ENCODE measurements at places on chromosomes 4 and X.

DNA sequence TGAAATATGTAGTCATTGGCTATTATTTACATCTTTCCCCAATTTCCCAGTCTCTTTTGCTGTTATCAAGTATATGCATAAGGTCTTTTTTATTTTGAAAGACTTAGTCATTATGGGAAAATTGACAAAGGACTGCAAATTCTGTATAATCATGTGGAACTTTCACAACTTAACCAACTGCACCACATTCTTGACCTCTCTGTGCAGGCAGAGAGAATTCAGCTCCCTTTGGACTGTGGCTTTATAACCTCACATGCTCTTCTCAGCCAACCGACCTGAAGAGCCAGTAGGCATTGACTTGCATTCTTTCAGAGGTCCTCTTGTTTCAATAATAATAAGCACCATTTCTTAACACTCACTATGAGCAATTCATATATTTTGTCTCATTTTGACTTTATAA lies 66.9 kb downstream of the ANXA3 start:
- no peak for DNase-seq
- H3K36me3 ChIP-seq, result no peaks in the 10 kb centered on the region
- H3K27ac ChIP-seq, result no peak overlapping the region

- H3K4me3 ChIP-seq, result no peak overlapping the region
- no peaks in the 10 kb centered on the region for H3K36me3 ChIP-seq
- no peak overlapping the region for H3K27ac ChIP-seq
- no peaks in the 10 kb centered on the region for H3K4me1 ChIP-seq
These were observed 103.8 kb downstream of the TBC1D19 start for GRCh38 chr4:26687728-26688127.

DNA sequence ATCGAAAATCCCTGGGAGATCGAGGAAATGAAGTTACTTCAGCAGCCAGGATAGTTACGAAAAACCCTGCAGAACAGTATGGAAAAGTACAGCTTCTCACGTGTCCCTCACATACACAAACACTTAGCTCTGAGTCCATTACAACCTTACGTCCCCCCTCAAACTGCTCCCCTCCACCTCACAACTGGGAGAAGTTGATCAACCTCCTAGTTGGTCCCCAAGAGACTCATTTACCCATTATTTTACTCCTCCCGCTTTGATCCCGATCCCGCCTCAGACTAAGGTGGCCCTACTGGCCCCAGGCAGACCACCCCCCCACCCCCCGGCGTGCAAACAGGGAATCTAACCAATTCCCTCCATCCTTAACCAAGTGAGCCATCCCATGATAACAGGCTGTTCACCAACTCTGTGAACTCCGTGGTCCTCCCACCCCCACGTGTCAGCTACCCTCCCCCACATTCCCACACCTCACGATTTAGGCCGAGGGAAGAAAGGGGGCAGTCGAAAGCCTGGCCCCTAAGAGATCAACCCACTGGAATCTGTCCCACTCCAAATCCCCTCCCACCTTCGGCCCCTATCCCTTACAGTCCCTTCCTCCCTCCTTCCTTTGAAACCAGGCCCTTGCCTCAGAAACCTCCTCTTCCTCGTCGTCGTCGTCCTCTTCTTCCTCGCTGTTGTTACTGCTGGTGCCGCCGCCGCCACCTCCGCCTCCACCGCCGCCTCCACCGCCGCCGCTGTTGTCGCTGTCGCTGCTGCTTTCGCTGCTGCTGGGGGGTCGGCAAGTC lies 755 bp downstream of the ANKRD17 start:
- H3K36me3 ChIP-seq, result no peaks in the 10 kb centered on the region
- H3K27me3 ChIP-seq, result no peaks in the 10 kb centered on the region
- H3K4me1 ChIP-seq, result no peaks in the 10 kb centered on the region
- H3K4me3 ChIP-seq, result peak overlapping the region; percentile 62
- peak; percentile 31 for DNase-seq

- H3K27ac ChIP-seq, result no peak overlapping the region
- H3K27me3 ChIP-seq, result no peaks in the 10 kb centered on the region
- no peaks in the 10 kb centered on the region for H3K4me1 ChIP-seq
These were observed 46.6 kb upstream of the MAMLD1 start for GRCh38 chrX:150316564-150316963.

- H3K4me1 ChIP-seq, result no peaks in the 10 kb centered on the region
- no peak overlapping the region for H3K27ac ChIP-seq
- H3K4me3 ChIP-seq, result no peak overlapping the region
These were observed 84.5 kb downstream of the GATB start for GRCh38 chr4:151676301-151676700.

DNA sequence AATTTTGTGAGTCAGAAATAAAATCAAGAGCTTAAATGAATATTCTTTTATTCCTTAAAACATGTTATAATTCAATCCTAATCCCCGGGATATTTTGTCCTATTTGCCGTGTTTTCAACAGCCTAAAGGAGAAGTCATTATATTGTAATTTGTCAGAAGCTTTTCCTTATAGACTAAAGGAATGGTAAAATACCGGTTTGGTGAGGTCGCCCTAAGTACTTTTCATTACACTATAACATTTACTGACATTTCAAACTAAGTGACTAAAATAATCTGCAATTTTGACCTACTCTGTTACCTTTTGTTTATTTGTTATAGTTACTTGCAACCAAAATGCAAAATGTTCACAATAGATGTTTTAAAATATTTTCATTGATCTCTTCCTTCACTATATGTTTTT lies 8.8 kb downstream of the DCLK2 start:
- H3K4me1 ChIP-seq, result no peaks in the 10 kb centered on the region
- no peak for DNase-seq
- no peak overlapping the region for H3K4me3 ChIP-seq
- no peak overlapping the region for H3K27ac ChIP-seq

DNA sequence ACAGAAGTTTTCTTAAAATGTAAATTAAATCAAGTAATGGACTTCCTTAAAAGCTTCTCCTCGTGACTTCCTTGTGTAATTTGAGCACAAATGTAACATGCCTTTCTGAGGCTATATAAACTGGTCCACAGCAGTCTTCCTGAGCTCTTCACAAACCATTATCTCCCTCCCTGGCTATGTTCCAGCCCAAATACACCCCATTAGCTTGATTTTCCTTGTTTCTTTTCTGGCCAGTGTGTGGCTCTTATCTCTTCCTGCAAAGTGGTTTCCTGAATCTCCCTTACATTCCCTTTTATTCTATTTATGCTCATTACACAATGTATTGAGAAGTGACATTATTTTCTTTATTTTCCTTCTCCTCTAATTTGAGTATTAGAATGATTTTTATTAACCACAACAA lies 1085.3 kb upstream of the PCDH10 start:
- no peaks in the 10 kb centered on the region for H3K4me1 ChIP-seq
- no peaks in the 10 kb centered on the region for H3K27me3 ChIP-seq
- no peak for DNase-seq
- no peak overlapping the region for H3K4me3 ChIP-seq
- H3K27ac ChIP-seq, result no peak overlapping the region

DNA sequence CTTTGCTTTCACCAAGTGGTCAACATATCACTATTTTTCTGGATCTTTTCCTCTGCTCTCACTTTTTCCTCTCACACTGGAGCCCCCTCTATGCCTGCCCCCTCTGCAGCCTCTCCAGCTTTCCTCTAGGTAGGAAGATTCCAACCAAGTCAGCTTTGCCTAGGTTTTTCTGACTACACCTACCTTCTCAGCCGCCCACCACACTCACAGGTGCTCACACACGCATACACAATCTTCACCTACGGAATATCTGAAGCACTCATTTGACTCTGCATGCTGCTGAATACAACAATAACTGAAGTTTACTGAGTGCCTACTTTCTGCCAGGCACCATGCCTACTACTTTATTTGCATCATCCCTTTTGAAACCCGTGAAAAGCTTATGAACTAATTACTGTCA lies 328.0 kb downstream of the PPP3CA start:
- no peak overlapping the region for H3K27ac ChIP-seq
- H3K27me3 ChIP-seq, result no peaks in the 10 kb centered on the region
- H3K4me3 ChIP-seq, result no peak overlapping the region
- no peaks in the 10 kb centered on the region for H3K36me3 ChIP-seq
- no peaks in the 10 kb centered on the region for H3K4me1 ChIP-seq
- DNase-seq, result no peak

DNA sequence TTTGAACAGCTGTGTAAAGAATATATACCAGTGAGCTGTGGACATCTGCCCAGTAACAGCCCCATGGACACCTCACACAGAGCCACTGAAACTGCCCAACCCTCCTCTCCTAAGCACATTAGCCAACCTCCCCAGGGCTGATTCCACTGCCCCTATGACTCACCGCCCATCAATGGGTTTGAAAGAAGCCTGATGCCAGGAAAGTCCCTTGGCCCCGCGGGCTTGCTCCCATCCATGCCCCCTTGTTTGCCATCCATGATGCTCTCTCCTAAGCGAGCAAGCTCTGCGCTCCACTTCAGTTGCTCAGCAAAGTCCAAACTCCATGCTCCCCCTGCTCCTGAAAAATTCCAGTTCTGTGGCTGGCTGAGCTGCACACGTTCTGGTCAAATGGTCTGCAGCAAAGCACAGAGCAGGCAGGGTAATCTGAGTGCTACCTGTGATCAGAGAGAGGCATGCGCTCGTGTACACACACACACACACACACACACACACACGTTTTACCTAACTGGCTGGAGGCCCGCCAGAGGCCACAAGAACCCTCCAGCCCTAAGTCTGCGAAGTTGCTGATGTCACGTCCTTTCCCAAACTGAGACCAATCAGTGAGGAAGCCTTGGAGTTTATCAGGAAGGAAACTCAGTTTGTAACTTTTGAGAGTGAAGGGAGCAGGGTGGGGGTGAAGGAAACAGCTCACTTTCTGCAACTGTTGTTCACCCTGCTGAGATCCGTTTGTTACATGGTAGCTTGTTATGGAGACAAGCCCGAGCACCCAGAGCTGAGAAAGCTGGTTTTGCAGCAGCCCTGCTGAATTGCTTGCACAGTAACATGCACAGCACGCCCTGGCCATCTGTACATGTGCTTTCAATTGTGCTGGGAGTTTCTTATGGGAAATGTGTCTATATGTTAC lies at the start of gene ASB9:
Gene ASB9 (minus strand): TSS at position 466 of the 904 bp plus-strand sequence. CDS start 209 bp downstream, at position 257.
- peak; percentile 26 for DNase-seq
- H3K4me3 ChIP-seq, result no peak within 1 kb of the TSS
- H3K4me1 ChIP-seq, result no peaks in the 10 kb centered on the region

DNA sequence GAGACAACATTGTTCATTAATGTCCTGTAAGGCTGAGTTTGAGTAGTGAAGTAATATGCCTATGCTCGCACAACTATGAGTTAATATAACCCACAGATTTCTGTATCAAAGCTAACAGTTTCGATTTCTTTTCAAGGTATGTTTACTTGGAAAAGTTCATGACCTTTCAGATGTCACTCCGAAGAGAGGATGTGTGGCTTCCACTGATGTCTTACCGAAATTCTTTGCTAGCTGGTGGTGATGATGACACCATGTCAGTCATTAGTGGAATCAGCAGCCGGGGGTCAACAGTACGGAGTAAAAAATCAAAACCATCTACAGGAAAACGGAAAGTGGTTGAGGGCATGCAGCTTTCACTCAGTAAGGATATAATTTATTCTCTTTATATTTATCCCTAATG lies 124.9 kb downstream of the STAG2 start:
- H3K4me1 ChIP-seq, result no peaks in the 10 kb centered on the region
- DNase-seq, result no peak
- no peak overlapping the region for H3K4me3 ChIP-seq

DNA sequence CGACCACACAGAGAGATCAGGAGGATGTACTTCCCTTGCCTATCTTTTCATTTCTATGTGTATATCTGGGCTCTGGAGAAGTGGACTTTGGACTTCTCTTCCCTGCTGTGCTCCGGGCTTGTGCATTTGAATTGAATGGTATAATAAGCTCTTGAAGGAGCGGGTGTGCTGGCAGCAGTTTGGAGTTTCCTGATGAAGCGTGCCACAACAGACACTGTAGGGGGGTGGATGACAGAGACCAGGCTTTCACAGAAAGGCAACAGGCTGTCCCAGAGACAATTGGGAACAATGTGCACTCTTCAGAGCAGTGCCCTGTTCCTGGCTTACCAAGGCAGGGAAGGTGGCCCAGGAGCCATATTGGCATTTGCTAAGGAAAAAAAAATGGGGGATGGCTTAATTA lies 170.1 kb downstream of the FRMPD4 start:
- no peak overlapping the region for H3K4me3 ChIP-seq
- H3K27me3 ChIP-seq, result no peaks in the 10 kb centered on the region
- no peak for DNase-seq
- no peaks in the 10 kb centered on the region for H3K36me3 ChIP-seq

- H3K27ac ChIP-seq, result peak overlapping the region; percentile 83
- peak; percentile 39 for DNase-seq
- no peaks in the 10 kb centered on the region for H3K36me3 ChIP-seq
- H3K27me3 ChIP-seq, result no peaks in the 10 kb centered on the region
- peak overlapping the region; percentile 71 for H3K4me3 ChIP-seq
- no peaks in the 10 kb centered on the region for H3K4me1 ChIP-seq
These were observed 961 bp upstream of the NOCT start for GRCh38 chr4:139014371-139015268.

DNA sequence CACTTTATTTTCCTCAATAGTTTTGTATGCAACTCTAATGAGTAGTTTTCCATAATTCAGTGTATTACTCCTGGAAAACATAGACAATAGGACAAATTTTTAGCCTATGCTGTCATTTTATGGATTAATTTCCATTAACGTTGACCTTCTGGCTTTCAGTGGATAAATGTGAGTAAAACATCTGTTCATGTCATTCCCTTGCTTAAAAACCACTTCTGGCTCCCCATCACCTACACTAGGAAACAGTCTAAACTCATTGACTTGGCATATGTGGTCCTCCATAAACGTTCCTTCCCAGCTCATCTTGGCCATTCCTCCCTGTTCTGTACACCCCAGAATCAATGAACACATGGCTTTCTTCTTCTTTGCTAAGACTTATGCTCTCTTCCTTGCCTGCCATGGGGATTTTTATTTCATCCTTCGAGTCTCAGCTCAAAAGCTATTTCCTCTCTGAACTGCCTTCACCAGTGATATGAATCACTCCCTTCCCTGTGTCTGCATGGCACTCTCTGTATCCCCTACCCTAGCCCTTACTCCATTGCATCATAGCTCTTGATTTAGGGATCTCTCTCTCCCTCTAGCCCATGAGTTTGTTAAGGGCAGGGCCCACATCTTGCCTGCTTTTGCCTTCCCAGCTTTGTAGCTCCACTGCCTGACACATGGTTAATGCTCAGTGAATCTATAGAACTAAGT lies 34.8 kb downstream of the DOCK11 start:
- no peak overlapping the region for H3K27ac ChIP-seq
- no peaks in the 10 kb centered on the region for H3K4me1 ChIP-seq
- H3K4me3 ChIP-seq, result no peak overlapping the region
- no peaks in the 10 kb centered on the region for H3K27me3 ChIP-seq

GRCh38 chrX:120726294-120726693 lies 96.4 kb upstream of the C1GALT1C1 start:
- H3K4me3 ChIP-seq, result no peak overlapping the region
- no peak overlapping the region for H3K27ac ChIP-seq
- no peaks in the 10 kb centered on the region for H3K27me3 ChIP-seq
- no peaks in the 10 kb centered on the region for H3K4me1 ChIP-seq
- DNase-seq, result no peak
- H3K36me3 ChIP-seq, result no peaks in the 10 kb centered on the region

Measured in uterus (tissue), 4 donors.